Dorsolateral prefrontal cortex (tissue), 122 donors: ENCODE measurements at places on chromosomes 1 and 21.

GRCh38 chr21:36129219-36129618, 5.7 kb upstream of the CBR3 start:
- DNase-seq: no peak

GRCh38 chr1:8091691-8092090, 65.6 kb upstream of the ERRFI1 start:
- no peak for DNase-seq

DNA sequence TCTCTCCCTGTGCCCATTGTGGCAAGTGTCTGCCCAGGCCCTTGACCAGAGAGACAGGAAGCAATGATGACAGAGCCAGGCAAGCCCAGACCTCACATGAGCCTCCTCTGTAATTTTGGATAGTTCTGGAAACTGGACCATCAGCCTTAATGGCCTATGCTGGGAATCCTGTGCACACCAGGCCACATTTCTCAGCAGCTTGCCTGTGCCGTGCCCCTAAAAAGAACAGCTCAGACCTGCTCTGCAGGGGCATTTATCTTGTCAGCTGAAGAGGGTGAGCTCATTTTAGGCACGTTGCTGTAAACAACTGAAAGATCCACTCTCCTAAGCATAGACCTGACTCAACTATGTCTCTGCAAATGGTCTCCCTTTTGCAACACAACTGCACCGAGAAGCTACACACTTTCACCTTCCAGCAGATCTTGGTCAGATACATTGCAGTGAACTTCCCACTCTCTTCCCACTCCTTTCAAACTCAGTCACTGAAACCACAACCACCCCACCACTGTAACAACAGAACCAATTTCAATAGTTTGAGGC, 53.5 kb upstream of the BACH1 start:
- no peak for DNase-seq

- DNase-seq: no peak
Observed at GRCh38 chr1:27934818-27935549, at the start of gene SMPDL3B. TSS of gene SMPDL3B (plus strand) at chr1:27935000. CDS start at chr1:27935184, 184 bp downstream.

DNA sequence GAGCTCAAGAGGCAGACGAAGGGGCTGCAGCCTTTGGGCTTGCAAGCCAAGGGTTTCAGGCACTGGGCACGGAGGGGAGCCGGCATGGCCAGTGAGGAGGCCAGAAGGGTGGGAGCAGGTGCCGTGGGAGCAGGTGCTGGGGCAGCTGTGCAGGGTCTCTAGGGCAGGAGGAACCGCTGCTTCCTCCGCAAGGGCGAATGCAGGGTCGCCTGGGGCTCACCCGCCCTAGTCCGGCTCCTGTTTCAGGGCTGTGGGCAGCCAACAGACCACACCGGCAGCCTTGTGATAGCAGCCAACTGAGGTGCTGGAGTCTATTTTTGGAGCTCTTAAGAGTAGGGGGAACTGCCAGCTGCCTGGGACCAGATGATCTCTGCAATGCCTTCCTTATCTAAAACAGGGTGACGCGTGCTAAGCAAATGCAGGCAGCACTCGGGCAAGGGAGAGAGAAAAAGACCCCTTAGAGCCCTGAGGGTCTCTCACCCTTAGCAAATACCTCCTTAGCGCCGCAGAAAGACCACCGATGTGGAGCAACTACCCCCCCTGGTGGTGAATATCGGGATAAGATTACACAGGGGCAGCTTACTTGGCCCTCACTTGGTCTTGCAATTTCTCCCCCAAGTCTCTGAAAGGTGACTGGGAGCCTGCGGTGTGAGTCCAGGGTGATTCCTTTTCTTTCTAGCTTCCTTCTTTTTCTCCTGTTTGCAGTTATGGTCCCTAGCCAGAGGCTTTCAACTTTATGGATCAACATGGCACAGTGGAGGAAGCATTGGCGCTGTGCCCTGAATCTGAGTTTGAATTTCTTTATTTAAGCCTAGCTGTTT, 20.7 kb upstream of the MAPKAPK2 start:
- no peak for DNase-seq
